Dermis microvascular lymphatic vessel endothelial cell (primary cell): ENCODE measurements at places on chromosomes 12 and 14. TPM values are rescaled to one million over a fixed set of nuclear protein-coding genes. Genes with fewer than 3 reads are reported as not detected.

KERA gene
- not detected in 2 replicates for total RNA-seq

GRCh38 chr12:53746592-53747092 lies 5.1 kb downstream of the CISTR start:
- DNase-seq: peak; percentile 75

DNA sequence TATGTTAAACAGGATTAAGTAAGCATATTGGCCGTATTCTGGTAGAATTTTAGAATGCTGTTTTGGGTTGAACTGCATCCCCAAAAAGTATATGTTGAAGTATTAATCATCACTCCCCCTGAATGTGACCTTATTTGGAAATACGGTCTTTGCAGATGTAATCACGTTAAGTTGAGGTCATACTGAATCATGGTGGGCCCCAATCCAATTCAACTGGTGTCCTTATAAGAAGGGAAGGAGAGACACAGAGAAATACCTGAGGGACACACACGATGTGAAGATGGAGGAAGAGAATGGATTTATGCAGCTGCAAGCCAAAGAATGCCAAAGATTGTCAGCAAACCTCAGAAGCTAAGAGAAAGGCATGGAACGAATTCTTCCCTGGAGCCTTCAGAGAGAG lies 268.6 kb downstream of the ITPR2 start:
- DNase-seq: no peak

DNA sequence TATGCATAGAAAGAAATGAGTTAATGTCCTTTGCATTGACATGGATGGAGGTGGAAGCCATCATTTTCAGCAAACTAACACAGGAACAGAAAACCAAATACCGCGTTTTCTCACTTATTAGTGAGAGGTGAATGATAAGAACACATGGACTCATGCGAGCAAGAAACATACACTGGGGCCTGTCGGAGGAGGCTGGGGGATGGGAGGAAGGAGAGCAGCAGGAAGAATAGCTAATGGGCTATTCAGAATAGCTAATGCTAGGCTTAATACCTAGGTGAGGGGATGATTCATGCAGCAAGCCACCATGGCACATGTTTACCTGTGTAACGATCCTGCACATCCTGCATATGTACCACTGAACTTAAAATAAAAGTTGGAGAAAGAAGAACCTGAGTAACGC lies 29.1 kb upstream of the SYT1 start:
- DNase-seq: no peak

DNA sequence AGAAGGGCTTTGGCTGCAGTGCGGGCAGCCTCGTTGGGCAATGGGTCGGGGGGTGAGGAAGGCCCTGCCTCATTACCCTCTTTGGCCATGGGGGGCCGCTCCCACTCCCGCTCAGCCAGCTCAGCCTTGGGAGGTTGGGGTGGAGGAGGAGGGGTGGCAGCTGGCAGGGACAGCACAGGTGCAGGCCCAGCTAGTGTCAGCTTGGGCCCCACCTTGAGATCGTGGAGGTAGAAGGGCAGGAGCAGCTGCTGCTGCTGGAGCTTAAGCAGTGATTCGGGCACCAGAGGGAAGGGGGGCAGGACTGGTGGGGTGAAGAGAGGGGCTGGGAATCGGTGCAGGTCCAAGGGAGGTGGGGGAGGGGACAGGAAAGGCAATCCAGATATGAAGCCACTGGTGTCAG lies 26.0 kb downstream of the ZFHX2 start:
- DNase-seq: no peak
